IMR-90 (cell line): ENCODE measurements at places on chromosomes 11 and 22. TPM values are rescaled to one million over a fixed set of nuclear protein-coding genes. Genes with fewer than 3 reads are reported as not detected.

RIMBP3C gene
- total RNA-seq = 0.28 and 0.36 TPM in 2 replicates

NRIP3 gene
- 43.6 and 46.4 TPM in 2 replicates for total RNA-seq

OR52E8 gene
- total RNA-seq = not detected in 2 replicates

PRAME gene
- total RNA-seq = not detected in 2 replicates

TMPRSS5 gene
- total RNA-seq = under 0.01 TPM in 1 of 2 replicates, not detected in the other
